ENCODE measurements at places on chromosomes 2 and 18.

- no peak for DNase-seq
Measured at GRCh38 chr2:234823877-234824376, 127.9 kb upstream of the SH3BP4 start.

- DNase-seq = no peak
Measured at GRCh38 chr2:168566974-168567665, 111.0 kb downstream of the CERS6 start.

GRCh38 chr2:240397542-240397916 lies 37.9 kb upstream of the GPC1 start:
- no peak for DNase-seq

DNA sequence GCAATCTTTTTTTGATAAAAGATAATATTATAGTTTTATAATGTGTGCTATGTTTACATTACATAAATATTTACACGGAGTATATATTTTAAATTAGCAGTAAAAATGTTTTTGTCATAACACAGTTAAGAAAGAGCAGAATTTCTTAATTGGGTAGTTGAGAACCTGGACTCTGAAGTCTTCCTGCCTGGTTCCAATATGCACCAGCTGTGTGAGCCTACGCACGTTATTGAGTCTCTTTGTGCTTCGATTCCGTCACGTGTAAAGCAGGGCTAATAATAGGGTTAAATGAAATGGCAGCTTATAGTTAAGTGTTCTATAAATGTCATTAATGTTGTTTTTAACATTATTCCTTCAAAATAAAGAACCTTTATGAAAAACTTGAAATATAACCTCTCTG lies 1.2 kb upstream of the CCDC88A start:
- DNase-seq = no peak

Measured in COR-L47 (cell line).